ENCODE measurements at places on chromosomes 1 and 21. TPM values are rescaled to one million over a fixed set of nuclear protein-coding genes. Genes with fewer than 3 reads are reported as not detected.
A peak's percentile ranks its signal among the peaks of the same experiment; 100 is the strongest.

ERG gene
- 1.5 TPM for total RNA-seq

OR2T6 gene
- total RNA-seq: not detected

LIPI gene
- total RNA-seq: not detected

LCE2B gene
- total RNA-seq: not detected

DNA sequence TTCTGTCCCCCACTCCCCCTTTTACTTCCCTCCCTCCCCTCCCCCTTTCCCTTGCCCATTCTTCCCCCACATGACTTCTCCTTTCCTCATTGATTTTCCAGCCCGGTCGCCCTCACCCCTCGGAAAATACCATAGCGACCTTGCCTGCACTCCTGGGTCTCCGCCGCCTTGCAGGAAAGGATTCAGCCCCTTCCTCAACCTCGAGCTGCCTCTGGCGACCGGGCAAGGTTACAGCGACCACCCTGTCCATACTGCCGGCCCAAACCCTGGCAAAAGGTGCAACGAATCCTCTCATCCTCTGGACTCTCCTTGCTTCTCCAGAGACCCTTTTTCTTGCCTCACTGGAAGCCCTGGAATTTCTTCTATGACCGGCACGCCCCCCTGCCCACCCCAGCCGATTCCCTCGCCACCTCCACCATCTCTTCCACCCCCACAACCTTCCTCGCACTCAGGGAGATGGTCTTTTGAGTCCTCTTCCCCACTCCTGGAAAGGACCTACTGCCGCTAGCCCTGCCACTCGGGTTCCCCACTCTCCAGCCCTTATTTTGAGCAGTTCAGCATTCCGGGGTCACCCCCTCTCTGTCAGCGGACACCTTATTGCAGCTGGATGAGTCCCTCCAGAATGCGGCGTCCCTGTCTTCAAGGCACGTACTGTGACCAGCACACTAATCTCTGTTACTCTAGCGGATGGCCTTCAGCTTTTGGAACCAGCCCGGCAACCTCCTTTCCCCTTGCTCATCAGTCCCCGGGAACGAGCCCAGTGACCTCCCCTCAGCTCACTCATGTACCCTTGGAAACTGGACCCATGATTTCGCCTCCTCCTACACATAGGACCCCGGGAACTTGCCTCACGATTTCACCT, 846 bp downstream of the NSUN4 start:
- H3K27me3 ChIP-seq: no peaks in the 10 kb centered on the region
- peak overlapping the region; percentile 98 for H3K27ac ChIP-seq
- DNase-seq: no peak
- H3K4me1 ChIP-seq: peaks cover 15% of the 10 kb centered on the region
- H3K4me3 ChIP-seq: peak overlapping the region; percentile 95

GRCh38 chr1:41342774-41343355, 18.4 kb upstream of the FOXO6 start:
- H3K27ac ChIP-seq: no peak overlapping the region
- H3K4me1 ChIP-seq: no peaks in the 10 kb centered on the region
- DNase-seq: no peak
- H3K27me3 ChIP-seq: peaks cover 8% of the 10 kb centered on the region

GRCh38 chr1:63740432-63740831, 33.4 kb upstream of the ROR1 start:
- no peaks in the 10 kb centered on the region for H3K27me3 ChIP-seq
- no peaks in the 10 kb centered on the region for H3K4me1 ChIP-seq
- no peaks in the 10 kb centered on the region for H3K36me3 ChIP-seq
- no peak overlapping the region for H3K27ac ChIP-seq
- H3K4me3 ChIP-seq: no peak overlapping the region

DNA sequence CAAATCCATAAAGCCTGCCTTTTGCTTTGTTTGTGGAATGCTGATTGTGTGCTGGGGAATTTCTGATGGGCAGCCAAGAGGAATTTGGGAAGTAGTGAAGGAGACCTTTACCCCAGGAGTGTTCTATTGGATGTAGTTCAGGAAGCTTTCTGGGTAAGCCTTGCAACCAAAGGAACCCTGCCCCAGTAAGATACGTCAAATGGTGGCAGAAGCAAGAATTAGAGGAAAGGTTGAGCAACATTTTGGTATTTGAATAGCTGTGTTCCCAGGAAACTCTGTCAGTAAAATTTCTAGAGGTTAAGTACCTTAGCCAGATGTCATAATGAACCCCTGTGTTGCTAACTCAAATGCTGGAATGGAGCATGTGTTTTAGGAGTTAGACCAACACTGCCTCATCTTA, 6.4 kb downstream of the MGST3 start:
- H3K4me3 ChIP-seq: no peak overlapping the region
- no peak for DNase-seq
- no peak overlapping the region for H3K27ac ChIP-seq
- H3K4me1 ChIP-seq: peaks cover 11% of the 10 kb centered on the region
- no peaks in the 10 kb centered on the region for H3K27me3 ChIP-seq

GRCh38 chr1:200626853-200627534, 6.4 kb upstream of the KIF14 start:
- no peak overlapping the region for H3K4me3 ChIP-seq
- no peaks in the 10 kb centered on the region for H3K27me3 ChIP-seq
- no peak for DNase-seq
- no peak overlapping the region for H3K27ac ChIP-seq
- H3K4me1 ChIP-seq: peaks cover 33% of the 10 kb centered on the region
- H3K36me3 ChIP-seq: no peaks in the 10 kb centered on the region

GRCh38 chr1:206081856-206082255, 28.9 kb downstream of the RHEX start:
- H3K27me3 ChIP-seq: peaks cover 2% of the 10 kb centered on the region
- H3K4me3 ChIP-seq: no peak overlapping the region
- no peak for DNase-seq

DNA sequence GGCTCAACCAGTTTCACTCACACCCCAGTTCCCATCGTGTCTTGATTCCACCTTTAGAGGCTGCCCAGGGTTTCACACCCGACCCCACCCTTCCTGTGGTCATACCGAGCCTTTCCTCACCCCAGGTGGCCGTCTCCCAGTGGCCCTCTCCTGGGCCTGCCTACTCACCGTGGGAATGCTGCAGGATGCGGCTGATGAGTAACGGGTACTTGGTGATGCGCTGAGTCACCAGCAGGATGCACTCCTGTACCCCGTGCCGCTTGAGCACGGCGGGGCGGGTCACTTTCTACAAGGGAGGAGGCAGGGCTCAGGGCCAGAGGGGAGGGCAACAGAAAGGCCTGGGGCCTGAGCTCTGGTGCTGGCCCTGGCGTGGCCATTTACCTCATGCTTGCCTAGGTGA, 16.4 kb downstream of the ARHGEF2 start:
- H3K27ac ChIP-seq: peak overlapping the region; percentile 33
- no peaks in the 10 kb centered on the region for H3K27me3 ChIP-seq

- H3K36me3 ChIP-seq: no peaks in the 10 kb centered on the region
- no peak overlapping the region for H3K4me3 ChIP-seq
- no peaks in the 10 kb centered on the region for H3K27me3 ChIP-seq
- DNase-seq: no peak
- no peak overlapping the region for H3K27ac ChIP-seq
Observed at GRCh38 chr1:16081636-16082035, 8.2 kb upstream of the FAM131C start.

DNA sequence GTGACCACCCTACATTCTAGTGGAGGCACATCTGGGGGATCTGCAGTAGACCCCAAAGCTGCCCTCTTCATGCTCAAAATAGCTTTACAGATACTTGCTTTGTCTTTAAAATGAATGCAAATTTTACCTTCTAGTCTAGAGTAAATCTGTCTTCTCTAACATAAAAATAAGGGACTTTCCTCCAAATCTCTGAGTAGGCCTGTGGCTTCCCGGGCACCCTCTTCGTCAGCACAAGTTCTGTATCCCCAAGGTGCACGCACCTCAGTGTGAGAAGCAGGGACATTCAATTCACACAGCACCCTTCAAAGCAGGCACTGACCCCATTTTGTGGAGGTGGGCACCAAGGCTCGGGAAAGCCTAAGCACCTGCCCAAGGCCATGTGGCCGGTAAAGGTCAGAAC, 19.0 kb downstream of the MEF2D start:
- H3K36me3 ChIP-seq: peaks cover 71% of the 10 kb centered on the region
- H3K4me1 ChIP-seq: peaks cover 53% of the 10 kb centered on the region
- H3K4me3 ChIP-seq: no peak overlapping the region
- no peak for DNase-seq
- peak overlapping the region; percentile 64 for H3K27ac ChIP-seq

DNA sequence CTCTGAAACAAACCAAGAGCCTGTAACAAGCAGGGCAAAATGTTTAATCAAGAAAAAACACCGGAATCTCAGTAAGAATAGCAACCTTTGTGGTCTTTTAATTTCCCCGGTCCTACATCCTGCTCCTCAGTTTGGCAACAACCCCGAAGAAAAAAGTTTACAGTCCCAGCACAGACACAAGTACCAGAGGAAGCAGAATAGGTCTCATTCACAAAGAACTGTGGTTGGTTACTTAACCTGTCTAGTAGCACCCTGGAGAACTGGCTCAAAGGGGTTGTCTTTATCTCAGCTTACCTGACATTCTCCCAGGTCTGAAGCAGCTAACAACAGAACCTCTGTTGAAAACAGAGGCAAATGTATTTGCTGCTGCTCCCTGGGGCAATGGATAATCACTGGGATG, 399.3 kb downstream of the AJAP1 start:
- H3K27ac ChIP-seq: no peak overlapping the region
- H3K4me3 ChIP-seq: no peak overlapping the region
- no peaks in the 10 kb centered on the region for H3K4me1 ChIP-seq
- H3K27me3 ChIP-seq: no peaks in the 10 kb centered on the region
- no peaks in the 10 kb centered on the region for H3K36me3 ChIP-seq

DNA sequence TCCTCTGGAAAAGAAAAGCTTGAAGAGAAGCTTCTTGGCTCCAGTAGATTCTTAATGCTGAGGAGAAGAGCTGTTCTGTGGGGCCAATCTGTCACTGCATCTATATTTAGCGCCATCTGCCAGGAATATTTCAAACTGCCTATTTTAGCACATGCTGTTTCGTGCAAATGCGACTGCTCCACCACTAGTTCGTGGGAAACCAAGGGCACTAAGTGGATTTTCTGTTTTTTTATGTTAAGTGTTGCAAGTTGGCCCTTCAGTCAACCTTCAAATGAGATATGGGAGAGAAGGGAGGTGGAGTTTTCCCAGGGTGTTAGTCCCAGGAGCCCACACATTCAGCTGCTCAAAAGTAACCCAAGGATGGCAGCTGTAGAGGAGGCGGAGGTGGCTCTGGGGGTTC, 91.9 kb downstream of the TSEN15 start:
- no peak for DNase-seq
- no peak overlapping the region for H3K27ac ChIP-seq
- peaks cover 2% of the 10 kb centered on the region for H3K27me3 ChIP-seq

GRCh38 chr1:14767075-14767474, 168.6 kb downstream of the KAZN start:
- no peak for DNase-seq
- H3K27ac ChIP-seq: no peak overlapping the region
- no peaks in the 10 kb centered on the region for H3K4me1 ChIP-seq
- H3K4me3 ChIP-seq: no peak overlapping the region
- H3K27me3 ChIP-seq: no peaks in the 10 kb centered on the region
